Fibroblast of skin of back (primary cell): ENCODE measurements at places on chromosomes 4 and X.
A peak's percentile ranks its signal among the peaks of the same experiment; 100 is the strongest.

- peak; percentile 15 for DNase-seq
Measured at GRCh38 chrX:112577146-112577545, 102.6 kb downstream of the LHFPL1 start.

DNA sequence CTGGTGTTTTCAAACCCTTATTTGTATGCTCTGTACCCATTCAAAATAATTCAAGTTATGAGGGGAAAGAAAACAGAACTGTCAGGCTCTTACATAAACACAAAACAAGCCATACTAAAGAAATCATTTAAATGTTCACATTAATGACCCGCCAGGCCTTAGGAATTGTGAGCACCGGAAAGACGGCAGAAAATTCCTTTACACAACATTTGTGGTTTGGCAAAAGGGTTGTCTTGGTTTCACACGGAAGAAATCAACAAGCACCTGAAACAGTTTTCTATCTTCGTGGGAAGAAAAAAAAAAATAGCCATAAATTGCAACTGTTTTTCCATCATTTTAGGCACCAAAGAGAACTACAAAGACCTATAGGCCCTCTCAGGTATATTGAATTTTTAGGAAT lies 188.5 kb upstream of the FTHL17 start:
- no peak for DNase-seq

- no peak for DNase-seq
Measured at GRCh38 chrX:9357518-9358114, 107.2 kb upstream of the TBL1X start.

- no peak for DNase-seq
Measured at GRCh38 chr4:121138039-121138825, 25.9 kb downstream of the TNIP3 start.

DNA sequence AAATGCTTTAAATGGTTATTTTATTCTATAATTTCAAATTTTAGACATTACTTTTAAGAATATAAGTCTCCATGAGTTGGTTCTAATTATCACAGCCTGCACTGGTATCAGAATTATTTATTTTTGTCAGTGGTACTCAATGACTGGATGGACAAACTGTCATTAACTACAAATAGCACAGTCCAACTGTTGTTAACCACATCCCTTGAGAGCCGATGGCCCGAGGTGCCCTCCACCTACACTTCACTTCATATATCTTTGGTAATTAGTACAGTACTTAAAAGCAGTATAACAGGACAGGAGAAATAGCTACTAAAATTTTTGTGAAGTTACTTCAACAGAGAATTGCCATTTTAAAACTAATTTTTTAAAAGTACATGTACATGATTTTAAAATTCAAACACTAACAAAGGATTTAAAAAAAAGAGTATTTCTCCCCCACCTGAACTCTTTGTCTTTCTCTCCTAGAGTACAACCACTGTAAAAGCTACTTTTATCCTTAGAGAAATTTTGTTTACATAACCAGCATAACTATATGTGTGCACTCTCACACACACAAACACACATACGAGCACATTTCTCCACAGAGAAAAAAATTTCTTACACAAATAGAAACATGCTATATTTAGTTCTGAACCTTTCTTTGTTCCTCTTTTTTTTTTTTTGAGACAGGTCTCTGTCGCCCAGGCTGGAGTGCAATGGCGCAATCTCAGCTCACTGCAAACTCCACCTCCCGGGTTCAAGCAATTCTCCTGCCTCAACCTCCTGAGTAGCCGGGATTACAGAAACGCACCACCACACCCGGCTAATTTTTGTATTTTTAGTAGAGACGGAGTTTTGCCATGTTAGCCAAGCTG lies 6.5 kb downstream of the TIFA start:
- no peak for DNase-seq

- peak; percentile 30 for DNase-seq
Measured at GRCh38 chrX:138859421-138859820, 147.9 kb upstream of the FGF13 start.

GRCh38 chr4:17058536-17058915 lies 160.1 kb upstream of the LDB2 start:
- peak; percentile 44 for DNase-seq

DNA sequence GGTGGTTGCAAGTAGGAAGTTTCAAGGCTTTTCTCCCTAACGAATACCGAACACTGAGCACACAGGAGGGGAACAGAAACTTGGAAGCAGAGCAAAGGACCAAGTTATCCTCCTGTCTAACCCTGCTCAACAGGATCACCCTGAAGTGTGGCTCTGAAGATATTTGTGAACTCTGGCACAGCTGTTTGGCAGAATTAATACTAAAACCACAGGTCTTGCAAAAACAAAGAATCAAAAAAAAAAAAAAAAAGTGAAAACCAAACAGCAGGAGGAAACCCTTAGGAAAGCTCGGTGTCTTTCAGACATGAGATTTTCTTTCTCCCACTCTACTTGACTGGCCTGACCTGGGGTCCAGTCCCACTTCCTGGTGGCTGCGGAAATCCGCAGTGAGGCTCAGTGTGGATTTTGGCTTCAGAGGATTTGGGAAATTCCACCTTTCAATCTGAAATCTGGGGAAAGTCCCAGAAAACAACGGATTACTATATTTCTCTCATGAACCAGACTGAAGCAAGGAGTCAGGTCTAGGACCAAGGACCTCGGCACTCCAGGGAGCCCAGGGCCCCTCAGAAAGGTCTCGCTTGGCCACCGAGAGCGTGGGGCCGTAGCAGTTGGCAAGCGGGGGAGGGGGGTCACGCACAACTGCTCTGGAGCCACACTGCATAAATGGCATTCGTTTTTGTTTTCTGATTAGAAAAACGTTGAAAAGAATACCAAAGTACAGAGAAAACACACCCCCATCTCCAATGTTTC lies 867 bp downstream of the TIFA start:
- peak; percentile 8 for DNase-seq

GRCh38 chrX:39220952-39221351 lies 419.7 kb downstream of the MID1IP1 start:
- DNase-seq, result no peak

- no peak for DNase-seq
Measured at GRCh38 chr4:184021389-184021788, 116.3 kb downstream of the STOX2 start.

- DNase-seq, result no peak
Measured at GRCh38 chr4:120025516-120025915, 41.1 kb downstream of the MAD2L1 start.

- DNase-seq, result peak; percentile 52
Measured at GRCh38 chrX:40096395-40097091, 1.2 kb downstream of the BCOR start.

DNA sequence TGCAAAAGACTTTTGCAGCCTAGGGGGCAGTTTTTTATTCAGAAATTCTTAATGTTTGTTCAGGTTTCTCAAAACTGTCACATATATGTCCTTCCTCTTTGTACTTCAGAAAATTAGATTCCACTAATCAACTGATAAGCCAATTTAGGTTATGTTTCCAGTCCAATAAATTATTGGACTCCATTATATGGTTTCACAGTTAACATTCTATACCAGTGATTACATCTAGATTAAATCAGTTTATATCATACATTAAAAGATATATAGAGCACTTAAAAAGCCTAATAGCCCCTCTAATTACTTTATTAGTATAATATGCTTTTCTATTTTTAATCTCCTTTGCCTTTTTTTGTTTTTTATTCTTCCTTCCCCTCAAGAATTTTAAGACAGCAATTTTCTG lies 434.1 kb downstream of the INPP4B start:
- DNase-seq, result no peak

- no peak for DNase-seq
Measured at GRCh38 chr4:74555231-74555630, 110.3 kb downstream of the AREG start.

DNA sequence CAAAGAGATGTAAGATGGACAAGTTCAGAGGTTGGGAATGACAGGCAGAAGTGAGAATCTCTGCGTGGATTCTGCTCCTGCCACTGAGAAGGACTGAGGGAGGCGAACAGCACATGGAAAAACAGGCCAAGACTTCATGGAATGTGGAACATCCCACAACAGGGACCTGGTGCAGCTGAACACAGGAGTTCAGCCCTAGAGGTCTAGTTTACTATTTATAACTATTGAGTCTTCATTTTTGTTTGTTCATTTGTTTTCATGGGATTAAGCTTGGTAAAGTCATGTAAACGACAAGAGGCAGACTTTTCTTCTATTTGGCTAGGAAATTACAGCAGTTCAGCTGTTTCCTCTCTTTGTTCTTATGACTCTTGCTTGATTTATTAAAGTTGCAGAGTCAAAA lies 234.5 kb downstream of the MAML3 start:
- DNase-seq, result peak; percentile 74

- DNase-seq, result no peak
Measured at GRCh38 chr4:174211622-174212044, 71.8 kb downstream of the FBXO8 start.

DNA sequence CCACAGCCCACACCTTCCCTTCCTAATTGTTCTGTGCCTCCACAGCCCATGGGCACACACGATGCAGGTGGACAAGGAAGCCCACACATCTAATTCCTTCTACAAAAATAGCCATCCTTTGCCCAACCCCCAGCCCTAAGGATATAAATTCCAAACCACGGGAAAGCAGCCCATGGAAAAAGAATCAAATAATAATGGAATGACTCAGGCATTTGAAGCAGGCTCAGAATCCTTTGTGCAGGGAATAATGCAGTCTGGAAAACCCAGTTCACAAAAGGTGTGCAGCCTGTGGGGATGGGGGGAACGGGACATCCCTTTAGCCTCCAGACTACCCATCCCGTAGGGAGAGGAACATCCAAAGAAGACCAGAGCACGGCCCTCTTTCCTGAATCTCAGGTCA lies 342.3 kb upstream of the GALNT7 start:
- peak; percentile 63 for DNase-seq

- DNase-seq, result no peak
Measured at GRCh38 chrX:73647212-73647611, 84.2 kb downstream of the CHIC1 start.

DNA sequence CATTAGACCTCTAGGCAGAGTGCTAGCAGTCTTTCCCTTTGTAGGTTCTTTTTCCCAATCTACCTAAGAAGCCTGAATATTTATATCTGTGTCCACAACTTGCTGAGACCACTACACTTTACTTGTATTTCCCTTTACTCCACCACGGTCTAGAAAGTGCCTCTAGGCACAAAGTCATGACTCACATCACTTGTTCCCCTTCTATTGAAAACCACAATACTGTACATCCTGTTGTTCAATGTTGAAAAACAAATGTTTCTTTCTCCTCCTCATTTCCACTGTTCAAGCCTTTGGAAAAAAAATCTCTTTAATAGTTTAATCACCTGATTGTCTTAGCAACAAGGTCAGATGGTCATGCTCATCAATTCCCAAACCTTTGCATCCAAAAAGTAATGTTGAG lies 326.7 kb downstream of the GUCY2F start:
- peak; percentile 0 for DNase-seq

GRCh38 chrX:139078761-139079280 lies 367.3 kb upstream of the FGF13 start:
- no peak for DNase-seq

DNA sequence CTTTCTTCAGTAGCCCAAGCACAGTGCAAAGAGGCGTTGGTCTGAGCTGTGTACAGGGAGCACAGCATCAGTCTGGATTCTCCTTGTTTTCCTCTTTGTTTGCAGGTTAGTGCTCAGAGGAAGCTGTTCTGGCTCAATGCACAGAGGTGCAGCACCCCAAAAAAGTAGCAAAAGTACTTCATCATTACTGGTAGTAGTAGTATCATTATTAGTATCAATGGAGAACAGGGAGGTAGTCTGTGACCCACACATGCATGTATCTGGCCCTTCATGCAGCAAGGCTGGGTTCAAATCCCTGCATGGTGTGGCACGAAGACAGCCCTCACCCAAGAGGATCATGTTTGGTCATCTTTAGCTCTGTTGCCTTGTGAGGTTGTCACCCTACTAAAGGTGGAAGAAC lies 68.7 kb downstream of the CXXC4 start:
- DNase-seq, result no peak

- DNase-seq, result no peak
Measured at GRCh38 chr4:26763648-26764047, 97.0 kb upstream of the STIM2 start.

GRCh38 chr4:142960126-142960525 lies 114.0 kb upstream of the INPP4B start:
- DNase-seq, result peak; percentile 9

- peak; percentile 33 for DNase-seq
Measured at GRCh38 chr4:38662522-38663089, 1.4 kb upstream of the KLF3 start.

GRCh38 chr4:123659730-123660129 lies 263.1 kb downstream of the SPRY1 start:
- DNase-seq, result no peak

DNA sequence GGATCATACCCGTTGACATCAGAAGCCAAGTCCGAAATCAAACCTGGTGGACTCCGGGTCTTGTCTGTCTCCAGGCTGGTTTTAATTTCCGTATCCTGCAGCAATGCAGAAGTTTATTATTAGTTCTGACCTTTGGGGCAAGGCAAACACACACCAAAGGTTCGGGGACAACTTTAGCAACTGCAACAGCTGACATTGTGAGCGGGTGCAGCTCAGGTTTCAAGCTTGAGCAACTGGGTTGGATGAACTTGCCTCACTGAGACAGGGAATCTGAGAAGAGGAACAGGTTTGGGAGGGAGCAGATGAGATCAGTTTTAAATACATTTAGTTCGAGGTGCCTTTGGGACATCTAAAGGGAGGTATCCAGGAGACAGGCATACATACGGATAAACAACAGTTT lies 110.7 kb downstream of the GNL3L start:
- DNase-seq, result peak; percentile 0

DNA sequence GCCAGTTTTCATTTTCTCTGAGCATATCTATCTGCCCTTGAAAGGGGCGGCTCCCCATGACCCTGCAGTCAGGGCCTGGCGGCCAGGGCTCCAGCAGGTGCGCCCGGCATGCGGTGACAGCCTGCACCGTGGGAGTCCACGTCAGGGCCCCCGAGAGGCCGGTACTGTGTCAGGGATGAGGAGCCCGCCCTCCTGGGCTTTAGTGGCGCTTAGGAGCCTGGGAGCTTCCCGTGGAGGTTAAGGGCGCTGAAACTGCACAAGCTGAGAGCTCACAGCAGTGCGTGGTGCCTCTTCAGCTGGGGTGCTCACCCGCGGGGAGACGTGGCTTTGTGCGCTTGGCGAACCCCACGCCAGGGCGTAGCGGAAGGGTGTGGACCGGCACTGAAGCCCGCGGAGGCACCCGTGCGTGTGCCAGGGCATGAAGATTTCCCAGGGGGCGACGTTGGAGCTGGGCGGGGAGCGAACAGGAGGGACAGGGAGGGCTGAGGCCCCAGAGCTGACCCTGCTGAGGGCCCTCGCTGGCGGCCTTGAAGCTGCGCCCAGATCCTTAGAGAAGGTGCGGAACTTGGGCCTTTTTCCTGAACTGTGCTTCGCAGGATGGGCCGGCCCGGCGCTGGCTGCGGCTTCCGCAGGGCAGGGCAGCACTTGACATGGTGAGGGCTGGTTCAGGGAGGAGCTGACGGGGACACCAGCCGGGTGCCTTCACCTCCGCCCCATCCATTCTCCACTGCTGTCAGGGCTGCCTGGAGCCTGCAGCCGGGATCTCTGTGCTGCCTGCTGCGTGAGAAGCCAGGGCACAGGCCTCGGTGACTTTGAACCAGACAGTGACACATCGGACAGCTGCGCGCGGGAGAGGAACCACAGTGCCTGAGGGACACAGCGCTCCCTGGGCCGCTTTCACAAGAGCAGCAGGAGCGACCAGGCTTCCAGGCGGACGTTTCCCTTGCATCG lies 32.9 kb downstream of the HTT-AS start:
- peak; percentile 80 for DNase-seq

- DNase-seq, result no peak
Measured at GRCh38 chrX:129791961-129792570, 12.3 kb downstream of the SASH3 start.
